Fibroblast of the aortic adventitia (primary cell): ENCODE measurements at places on chromosomes 6 and 20.

GRCh38 chr20:43724383-43724782 lies 2.4 kb downstream of the GTSF1L start:
- DNase-seq = no peak

DNA sequence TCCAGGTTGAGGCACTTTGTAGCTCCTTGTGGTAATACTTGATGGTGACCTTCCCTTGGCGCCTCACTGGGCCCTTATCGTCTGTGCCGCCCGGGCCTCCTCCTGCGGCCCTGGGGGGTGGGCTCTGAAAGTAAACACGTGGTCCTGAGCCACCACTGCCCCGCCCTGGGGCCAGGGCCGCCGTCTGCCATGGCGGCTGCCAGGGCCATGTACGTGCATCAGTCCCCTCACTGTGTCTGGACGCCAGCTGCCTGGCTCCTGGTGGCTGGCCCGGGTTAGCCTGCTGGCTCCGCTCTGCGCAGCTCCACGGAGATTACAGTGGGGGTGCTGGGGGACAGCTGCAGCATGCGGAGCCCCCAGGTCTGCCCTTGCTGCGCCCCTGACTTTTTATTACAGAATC lies 81.8 kb upstream of the CENPW start:
- no peak for DNase-seq

DNA sequence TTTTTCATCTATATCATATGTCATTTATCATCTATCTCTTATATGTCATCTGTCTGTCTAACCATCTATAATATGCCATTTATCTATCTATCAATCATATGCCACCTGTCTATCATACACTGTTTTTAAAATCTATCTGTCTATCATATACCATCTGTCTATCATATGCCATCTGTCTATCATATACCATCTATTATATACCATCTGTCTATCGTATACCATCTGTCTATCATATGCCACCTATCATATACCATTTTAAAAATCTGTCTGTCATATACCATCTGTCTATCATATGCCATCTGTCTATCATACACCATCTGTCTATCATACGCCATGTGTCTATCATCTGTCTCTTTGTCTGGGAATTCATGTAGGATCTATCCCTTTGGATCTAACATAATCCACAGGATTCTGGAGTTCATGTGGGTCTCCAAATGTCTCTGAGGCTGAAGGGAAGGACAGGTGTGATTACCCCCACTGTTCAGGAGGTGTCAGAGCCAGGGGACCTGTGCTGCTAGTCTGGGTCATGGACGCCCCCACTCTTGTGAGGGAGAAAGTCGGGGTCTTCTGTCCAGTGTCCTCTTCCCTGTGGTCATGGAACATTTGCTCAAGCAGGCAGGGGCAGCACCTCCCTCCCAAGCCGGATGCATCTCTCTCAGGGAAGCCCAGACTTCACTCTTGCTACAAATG lies 36.9 kb upstream of the FRMD1 start:
- no peak for DNase-seq

- DNase-seq = peak; percentile 63
Observed at GRCh38 chr6:139449611-139450000, 75.2 kb upstream of the CITED2 start.

GRCh38 chr20:11454966-11455799 lies 462.5 kb upstream of the BTBD3 start:
- DNase-seq = peak; percentile 68

DNA sequence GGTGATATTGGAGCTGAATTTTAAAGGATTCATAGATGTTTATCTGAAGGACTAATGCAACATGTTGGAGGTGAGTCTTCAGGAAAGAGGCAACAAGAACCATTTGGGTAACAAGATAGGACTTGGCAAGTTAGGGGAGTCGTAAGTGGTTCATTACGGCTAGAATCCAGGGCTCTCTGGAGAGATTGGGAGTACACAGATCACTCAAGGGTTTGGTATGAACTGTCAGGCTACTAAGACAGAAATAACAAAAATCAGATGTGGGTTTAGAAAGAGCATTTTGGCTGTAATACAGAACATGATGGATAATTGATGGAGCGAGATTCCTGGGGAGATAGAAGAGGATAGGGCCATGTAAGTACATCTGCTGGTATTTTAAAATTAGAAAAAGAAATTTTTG lies 86.3 kb upstream of the ESR1 start:
- peak; percentile 66 for DNase-seq

- no peak for DNase-seq
Observed at GRCh38 chr6:71665931-71666330, 220.4 kb upstream of the RIMS1 start.

DNA sequence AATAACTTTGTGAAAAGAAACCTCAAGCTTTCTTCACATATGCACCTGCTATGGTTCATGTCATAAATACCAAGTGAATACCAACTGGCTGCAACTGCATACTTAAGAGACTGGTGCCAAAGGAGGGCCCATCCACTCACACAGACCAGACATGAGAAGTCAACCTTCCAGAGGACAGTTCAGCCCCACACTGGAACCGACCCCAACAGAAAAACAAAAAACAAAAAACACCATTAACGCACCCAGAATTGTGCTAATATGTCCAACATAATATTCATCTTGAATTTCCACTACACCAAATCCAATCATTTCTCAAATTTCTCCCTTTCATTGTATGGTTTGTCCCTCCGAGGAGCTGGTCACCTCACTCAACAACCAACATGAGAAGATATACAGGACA lies 42.8 kb downstream of the CHD6 start:
- DNase-seq = no peak

DNA sequence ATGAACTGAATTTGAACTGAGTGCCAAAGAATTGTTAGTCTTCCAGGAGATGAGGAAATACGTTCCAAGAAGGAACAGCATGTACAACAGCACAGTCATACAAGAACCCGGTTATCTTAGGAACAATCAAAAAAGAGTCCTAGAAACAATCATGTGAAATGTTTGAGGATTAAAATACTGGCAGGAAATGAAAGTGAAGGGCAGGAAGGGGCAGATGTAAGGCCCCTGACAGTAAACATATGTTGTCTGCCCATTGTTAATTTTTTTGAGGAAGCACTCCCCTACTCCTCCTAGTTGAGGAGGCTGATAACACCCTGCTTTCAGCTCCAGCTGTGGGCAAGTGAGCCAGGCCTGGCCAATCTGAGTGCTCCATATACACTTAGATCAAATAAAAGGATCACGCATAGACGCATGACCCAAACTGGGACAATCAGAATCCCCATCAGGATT lies 220.9 kb downstream of the HACE1 start:
- DNase-seq = peak; percentile 14

DNA sequence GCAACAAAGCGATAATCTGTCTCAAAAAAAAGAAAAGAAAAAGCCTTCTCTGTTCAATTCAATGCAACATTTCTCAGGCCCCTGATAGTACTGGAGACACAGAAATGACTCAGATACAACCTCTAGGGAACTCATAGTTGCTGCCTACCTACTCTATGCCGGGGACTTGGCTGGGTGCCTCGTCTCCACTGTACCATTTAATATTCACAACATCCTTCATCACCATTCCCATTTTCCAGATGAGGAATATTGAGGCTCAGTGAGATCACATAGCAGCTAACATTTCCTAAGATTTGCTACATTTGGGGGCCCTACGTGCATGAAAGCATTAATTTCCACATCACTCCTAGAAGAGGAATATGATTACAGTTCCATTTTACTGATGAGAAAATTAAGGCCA lies 7.5 kb downstream of the NOL4L start:
- peak; percentile 40 for DNase-seq

DNA sequence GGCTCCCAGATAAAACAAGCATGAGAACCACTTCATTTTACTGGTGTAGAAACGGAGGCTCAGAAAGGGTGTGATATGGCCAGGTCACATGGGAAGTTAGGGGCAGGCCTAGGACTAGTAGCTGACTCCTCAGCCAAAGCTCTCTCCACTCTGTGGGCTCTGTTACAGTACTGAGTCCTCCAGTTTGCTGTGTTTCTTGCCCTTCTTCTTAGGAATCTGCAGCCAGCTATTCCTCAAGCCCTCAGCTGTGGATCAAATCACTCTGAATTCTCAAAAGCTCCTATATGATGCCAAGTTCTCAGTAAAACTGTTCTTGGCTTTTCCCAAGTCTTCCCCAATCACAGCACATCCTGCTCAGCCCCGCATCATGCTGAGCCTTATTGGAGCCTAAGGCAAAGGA lies 42.5 kb upstream of the ADGRF1 start:
- DNase-seq = peak; percentile 48

DNA sequence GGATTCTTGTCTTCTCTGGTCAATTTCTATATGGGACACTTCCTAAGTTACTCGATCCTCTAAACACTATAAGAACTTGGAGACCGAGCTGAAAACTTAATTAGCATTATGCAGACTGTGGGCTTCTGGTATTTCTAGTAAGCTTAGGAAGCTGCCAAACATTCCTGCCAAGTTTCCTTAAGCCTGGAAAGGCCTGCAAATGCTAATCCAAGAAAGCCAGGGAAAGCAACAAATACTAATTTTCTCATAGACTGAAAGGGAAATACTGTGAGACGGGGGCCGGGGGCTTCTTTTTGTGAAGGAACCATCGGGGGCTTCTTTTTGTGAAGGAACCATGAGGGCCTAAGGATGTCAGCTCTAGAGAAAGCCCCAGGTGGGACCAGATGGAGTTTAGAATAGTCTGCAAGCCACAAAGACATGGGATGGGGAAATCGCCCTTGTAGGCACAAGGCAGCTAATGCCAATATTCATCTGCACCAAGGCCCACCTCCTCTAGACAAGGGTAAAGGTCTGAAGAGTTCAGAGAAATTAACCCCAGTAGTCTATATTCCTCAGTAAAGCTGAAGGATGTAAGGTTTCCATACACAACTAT lies 332.4 kb upstream of the PRDM1 start:
- DNase-seq = peak; percentile 81

GRCh38 chr6:128025478-128025877 lies 124.6 kb upstream of the THEMIS start:
- no peak for DNase-seq

- DNase-seq = peak; percentile 32
Observed at GRCh38 chr6:43149265-43149664, 21.8 kb upstream of the SRF start.

DNA sequence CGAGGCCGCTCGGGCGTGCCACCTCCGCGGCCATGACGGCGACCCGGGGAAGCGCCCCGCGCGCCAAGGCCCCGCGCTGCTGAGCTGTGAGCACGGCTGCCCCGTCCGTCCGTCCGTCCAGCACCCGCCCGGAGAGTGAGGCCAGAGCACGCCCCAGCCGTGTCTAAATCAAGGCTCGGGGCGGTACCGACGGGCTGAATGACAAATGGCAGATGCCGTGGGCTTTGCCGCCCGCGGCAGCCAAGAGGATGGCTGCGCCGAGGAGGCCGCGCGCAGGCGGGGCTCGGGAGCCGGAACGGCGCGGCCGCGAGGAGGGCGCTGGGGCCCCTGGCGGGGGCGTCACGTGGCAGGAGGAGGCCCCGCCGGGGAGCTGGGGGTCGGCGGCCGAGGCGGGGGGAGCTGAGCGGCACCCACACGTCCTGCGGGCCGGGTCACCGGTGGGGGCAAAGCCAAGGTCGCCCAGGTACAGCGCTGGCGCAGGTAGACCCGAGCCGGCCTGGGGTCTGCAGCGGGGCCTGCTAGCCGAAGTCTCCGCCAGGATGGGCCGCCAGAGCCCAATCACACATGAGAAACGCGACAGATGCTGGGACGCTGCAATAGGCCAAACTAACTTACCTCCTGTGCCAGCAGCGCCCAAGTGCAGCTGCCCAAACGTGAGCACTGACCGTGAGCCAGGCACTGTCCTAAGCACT lies at the start of gene PLAGL1:
Gene PLAGL1 (minus strand): TSS at position 140 of the 692 bp plus-strand sequence. CDS start 60,123 bp downstream, outside the sequence.
- peak; percentile 69 for DNase-seq

- DNase-seq = peak; percentile 55
Observed at GRCh38 chr6:125104425-125104824, 49.1 kb upstream of the TPD52L1 start.

DNA sequence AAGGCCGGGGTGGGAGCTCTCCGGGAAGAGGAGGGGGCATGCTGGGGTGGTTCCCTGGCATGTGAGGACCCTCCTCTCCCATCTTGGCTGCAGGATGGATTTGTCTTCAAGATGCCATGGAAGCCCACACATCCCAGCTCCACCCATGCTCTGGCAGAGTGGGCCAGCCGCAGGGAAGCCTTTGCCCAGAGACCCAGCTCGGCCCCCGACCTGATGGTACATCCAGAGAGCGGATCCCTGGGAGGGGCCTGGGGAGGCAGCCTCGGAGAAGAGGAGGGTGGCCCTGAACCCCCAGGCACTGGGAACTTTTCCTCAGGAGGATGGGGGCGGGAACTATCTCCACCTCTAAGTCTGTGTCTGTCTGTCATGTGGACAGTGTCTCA lies 4.8 kb downstream of the CDC25B start:
- DNase-seq = no peak
